Dermis microvascular lymphatic vessel endothelial cell (primary cell): ENCODE measurements at places on chromosomes 6 and 20. TPM values are rescaled to one million over a fixed set of nuclear protein-coding genes. Genes with fewer than 3 reads are reported as not detected.

DNA sequence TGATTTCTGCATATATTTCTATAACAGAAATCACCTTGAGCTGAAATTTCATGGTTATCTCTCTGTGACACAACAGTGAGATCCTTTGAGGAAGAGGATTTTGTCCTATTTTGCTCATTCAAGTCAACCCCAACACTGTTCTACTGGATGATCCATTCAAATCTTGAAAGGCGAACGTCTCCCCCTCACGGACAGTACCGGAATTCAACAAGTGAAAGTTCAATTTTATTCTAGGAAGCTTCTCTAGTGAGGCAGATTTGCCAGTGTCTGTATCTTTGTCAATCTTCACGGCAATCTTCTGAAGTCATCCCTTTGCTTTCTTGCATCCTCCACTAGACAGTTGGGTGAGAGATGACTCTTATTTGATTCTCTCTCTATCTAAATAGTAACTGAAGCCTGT, 91.7 kb upstream of the PDE7B start:
- peak; percentile 3 for DNase-seq

- DNase-seq, result no peak
Observed at GRCh38 chr20:62951896-62952372, 575 bp upstream of the SLC17A9 start.

DNA sequence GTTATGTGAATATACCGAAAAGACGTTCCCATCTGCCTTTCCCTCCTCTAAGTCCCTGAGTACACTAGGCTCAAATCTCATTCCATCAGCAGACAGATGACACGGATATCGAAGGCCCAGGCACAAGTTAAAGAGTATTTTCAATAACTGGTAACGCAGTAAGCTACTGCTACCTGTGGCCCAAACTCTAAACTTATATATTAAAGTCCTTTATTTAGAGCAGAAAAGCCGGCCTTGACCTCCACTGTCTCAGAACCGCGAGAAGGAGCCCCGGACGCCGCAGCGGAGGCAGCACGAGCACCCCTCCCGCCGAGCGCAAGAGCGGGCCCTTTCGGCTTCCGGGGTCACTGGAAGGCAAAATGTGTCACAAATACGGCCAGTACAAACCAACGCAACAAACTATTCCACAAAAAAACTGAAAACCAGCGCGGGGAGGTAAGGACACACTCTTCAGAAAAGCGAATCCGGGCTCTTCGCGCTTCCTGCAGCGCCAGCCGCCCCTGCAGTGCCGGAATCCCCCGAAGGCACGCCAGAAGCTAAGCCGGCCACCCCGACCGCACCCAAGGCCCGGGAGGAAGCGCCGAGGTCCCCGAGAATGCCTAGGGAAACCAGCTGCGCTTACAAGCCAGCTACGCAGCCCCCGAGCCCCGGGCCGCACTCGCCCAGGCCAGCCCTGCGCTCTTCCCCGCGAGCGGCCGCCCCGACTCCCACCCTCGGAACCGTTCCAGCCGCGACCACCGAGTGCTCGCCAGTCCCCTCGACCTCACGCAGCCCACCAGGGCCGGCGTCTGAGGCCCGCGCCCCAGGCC, 681 bp downstream of the DIDO1 start:
- DNase-seq, result no peak

Gene HECA
- 24.9 and 30.3 TPM in 2 replicates for total RNA-seq

Gene SOX18
- total RNA-seq, result 27.2 and 75.7 TPM in 2 replicates

Gene ADGRF5
- total RNA-seq, result 107 and 112 TPM in 2 replicates

Gene SLC32A1
- total RNA-seq, result not detected in 2 replicates

Gene HINT3
- 11.6 and 17.8 TPM in 2 replicates for total RNA-seq
